CD4-positive, alpha-beta T cell treated with Interleukin-2 at 100 ng/mL for 4 hours (primary cell): ENCODE measurements at places on chromosomes 5 and 9.

- no peak for DNase-seq
Measured at GRCh38 chr9:29865764-29866313, 2292.6 kb upstream of the C9orf72 start.

DNA sequence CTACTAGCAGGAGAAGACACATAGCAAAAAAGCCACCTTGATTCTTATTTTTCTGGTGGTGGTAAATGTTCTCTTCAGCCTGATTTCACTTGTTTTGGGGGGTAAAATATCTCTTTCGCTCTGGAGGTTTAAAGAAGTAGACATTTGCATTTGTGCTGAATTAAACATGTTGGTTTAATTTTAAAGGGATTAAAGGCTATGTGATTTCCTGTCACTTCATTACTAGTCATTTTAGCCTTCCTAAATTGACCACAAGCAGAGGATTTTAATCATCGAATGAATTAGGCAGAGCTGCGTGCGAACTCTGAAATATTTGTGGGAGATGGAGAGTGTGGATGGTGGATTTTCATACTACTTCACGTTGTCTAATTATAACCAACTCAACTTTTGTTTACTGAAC is 4.8 kb downstream of the RASGRF2 start:
- no peak for DNase-seq

DNA sequence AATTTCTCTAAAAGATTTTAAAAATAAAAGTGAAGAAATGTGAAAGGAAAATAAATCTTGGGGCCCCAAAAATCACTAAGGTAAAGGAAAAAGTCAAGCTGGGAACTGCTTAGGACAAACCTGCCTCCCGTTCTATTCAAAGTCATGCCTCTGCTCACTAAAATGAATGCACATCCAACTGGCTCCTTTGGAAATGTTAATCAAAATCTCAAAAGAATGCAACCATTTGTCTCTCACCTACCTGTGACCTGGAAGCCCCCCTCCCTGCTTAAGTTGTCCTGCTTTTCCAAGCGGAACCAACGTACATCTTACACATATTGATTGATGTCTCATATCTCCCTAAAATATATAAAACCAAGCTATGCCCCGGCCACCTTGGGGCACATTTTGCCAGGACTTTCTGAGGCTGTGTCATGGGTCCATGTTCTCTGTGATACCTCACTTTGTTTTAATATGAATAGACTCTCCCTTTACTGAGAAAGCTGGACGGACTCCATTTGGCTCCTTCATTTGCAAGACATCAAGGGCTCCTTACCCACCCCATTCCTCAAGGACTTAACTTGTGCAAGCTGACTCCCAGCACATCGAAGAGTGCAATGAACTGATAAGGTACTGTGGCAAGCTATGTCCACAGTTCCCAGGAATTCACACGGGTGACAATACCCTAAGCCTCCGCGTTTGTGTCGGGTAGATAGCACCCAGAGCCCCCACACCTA is 164.3 kb downstream of the SMC2 start:
- no peak for DNase-seq

DNA sequence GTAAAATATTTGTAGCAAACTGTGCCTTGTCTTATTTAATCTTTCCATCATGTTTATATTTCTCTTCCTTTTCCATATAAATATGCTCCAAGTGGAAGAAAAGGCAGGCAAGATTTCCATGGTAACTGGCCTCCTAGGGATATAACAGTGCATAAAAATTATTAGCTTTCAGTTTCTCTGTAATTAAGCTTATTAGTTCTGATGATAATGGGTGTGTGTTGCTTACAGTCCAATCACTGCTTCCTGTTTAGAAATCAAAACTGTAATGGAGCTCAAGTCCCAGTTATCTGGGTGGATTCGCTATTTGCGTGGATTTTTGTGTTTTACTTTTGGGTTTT is 213.0 kb downstream of the PJA2 start:
- no peak for DNase-seq

- no peak for DNase-seq
Measured at GRCh38 chr5:71969460-71969859, 137.8 kb upstream of the MAP1B start.

DNA sequence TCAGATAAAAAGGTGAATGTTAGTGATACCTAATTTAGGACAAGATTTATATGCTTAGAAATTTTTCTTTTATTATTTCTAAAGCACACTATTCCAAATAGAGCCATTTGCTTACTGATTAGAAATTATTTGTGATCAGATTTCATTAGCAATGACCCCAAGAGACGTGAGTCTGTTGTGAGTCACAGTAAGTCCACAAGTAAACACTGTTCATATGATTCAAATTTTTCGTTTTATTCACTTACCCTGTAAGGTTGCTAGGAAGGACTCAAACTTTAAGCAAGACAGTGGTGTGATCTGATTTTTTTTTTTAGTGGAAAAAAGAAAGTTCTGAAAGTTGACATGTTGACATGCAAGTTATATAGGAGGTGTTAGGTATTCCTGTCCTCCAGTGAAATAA is 1.2 kb downstream of the CARD6 start:
- DNase-seq, result no peak

DNA sequence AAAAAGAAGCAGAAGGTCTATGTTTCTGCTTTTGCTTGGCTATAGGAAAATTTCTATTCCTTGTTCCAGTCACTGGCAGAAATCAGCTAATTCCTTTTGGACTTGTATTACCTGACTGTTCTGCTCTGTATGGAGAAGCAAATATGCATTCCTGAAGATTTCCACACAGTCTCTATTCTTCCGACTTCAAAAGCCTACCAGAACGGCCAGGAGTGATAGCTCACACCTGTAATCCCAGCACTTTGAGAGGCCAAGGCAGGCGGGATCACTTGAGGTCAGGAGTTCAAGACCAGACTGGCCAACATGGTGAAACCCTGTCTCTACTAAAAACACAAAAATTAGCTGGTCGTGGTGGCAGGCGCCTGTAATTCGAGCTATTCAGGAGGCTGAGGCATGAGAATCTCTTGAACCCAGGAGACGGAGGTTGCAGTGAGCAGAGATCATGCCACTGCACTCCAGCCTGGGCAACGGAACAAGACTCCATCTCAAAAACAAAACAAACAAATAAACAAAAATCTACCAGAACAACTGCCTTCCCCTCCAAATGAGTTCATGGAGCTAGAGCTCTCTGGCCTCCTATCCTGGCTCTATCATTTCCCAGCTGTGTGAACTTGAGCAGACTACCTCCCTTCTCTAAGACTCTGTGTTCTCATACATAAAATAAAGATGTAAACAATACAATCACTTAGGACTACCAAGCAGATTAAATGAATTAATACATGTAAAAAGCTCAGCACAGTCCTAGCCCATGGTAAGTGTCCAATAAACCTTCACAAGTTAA is 17.0 kb downstream of the MYO10 start:
- no peak for DNase-seq
